NCI-H2107 (cell line): ENCODE measurements at places on chromosomes 3 and 15.

DNA sequence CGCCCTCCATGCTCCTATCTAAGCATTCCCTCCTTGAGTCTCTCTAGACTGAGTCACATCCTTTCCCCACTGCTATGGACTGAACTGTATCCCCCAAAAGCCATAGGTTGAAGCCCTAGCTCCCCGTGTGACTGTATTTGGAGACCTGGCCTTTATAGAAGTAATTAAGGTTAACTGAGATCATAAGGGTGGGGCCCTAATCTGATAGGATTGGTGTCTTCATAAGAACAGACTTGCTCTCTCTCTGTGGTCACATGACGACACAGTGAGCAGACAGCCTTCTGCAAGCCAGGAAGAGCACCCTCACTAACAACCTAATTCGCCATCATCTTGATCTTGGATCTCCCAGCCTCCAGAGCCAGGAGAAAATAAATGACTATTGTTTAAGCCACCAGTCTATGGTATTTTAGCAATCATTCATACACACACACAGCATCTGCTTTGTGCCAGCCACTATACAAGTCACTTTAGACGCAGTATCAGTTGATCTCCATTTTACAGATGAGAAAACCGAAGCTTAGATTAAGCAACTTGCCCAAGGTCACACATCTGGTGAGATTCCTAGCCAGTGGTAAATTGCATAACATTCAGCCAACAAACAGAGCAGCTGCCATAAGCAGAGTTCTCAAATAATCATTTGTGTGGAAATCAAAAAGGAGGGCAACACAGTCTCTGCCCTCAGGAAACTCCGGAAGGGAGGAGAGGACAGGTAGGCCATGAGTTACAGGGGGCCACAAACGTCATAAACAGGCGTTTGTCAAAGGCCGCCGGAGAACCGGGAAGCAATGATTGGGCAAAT, 66.3 kb upstream of the HES1 start:
- DNase-seq, result no peak

DNA sequence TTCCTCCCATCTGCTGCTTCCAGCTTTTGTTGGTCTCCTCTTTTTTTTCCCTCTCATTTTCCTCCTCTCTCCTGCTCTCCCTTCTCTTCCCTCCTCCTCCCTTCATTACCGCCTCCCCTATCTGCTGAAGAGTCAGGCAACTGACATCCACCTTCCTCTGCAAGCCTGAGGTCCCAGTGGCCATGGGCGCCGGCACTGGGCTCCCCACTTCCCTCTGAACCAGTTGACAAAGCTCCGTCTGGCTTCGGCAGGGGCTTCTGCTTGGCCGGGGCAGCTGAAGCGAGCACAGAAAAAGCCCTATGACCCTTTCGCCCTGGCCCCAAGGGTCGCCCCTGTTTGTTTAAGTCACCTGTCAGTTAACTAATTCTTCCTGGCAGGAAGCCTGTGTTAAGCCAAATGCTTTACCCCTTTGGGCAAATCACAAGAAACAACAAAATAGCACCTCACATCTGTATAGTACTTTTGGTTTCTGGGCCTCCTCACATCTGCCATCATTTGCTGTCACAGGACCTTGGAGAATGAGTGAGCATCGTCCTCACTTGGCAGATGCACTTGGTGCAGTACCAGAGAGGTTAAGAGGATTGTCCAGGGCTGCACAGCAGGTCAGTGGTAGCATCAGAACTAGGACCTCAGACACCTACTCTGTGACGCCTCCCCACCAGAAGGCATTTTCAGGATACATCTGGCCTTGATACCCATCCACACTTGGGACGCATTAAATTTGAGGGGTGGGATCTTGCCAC, 27.7 kb downstream of the ITGA11 start:
- no peak for DNase-seq

DNA sequence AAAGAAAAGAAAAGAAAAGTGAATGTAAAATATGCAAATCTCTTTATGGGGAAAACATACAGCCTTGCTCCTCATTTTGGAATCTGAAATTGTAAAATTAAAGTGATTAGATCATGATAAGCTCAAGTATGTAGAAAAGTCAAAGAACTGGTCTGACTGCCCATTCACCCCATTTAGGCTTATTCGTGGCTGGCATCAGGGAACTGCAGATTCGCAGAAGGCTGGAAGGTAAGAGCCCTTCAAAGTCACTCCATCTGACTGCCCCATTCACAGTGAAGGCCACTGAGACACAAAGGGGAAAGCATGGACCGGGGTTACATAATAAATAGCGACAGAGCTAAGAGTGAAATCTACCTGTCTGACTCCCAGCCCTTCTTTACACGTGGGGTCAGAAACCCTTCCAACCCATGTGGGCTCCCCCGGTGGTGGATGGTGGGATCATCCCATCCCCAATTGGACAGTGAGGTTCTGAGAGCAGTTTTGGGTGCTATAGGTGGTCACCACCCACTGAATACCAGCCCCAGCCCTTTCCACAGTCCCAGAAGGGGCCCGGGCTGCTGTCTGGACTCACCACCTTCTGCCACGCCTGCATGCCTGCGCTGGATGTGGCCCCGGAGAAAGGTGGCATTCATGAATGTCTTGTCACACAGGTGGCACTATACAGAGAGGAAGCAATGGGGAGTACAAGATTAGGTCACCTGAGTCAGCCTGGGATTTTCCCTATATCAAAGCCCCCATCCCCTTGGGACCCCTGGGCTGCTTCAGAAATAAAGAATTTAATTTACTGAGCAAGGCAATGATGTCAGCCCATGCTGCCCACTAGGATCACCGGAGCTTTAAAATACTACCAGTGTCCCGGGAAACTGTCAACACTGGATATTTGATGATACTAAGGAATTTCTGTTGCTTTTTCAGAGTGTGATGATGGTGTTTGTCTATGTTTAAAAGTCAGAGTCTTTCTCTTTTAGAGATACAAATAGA, 17.9 kb downstream of the DZIP1L start:
- no peak for DNase-seq

DNA sequence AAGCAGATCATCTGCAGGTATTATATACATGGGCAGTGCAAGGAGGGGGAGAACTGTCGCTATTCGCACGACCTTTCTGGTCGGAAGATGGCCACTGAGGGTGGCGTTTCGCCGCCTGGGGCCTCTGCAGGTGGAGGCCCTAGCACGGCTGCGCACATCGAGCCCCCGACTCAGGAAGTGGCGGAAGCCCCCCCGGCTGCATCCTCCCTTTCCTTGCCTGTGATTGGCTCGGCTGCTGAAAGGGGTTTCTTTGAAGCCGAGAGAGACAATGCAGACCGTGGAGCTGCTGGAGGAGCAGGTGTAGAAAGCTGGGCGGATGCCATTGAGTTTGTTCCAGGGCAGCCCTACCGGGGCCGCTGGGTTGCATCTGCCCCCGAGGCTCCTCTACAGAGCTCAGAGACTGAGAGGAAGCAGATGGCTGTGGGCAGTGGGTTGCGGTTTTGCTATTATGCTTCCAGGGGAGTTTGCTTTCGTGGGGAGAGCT, 639 bp downstream of the MKRN3 start:
- DNase-seq, result no peak

DNA sequence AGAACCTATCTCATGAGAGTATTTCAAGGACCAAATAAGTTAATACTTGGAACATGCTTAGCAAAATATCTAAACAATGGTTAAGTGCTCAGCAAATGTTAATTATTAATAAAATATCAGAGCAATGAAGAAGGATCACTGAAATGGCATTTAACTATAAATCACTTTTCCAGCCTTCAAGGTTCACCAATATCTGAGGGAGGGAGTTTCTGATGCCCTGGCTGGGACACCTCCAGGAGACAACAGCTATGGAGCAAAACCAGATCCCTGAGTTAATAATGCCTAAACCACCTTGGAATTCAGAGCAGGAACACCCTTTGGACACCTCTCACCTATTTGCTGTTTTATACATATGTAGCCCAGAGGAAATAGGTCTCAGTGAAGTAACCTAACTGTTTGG, 6.4 kb upstream of the FAM174B start:
- no peak for DNase-seq

DNA sequence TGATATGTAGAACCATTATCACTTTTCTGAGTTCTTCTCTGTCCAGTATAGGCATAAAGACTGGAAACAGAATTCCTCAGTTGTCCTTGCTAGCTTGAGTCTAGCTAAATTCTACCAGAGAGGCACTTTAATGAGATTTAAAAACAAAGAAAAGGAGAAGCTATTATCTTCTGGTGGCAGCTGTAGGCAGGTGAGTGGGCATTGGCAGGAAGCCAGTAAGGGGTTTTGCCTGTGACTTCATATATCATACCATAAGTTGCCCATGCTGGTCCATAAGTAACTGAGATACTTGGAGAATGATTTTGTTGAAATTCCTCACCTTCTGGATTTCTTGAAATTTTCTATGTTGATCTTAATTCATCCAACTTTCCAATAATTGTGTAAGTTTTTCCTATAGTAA, 402.3 kb upstream of the TGFBR2 start:
- no peak for DNase-seq
